ENCODE measurements at places on chromosomes 7 and 10. TPM values are rescaled to one million over a fixed set of nuclear protein-coding genes. Genes with fewer than 3 reads are reported as not detected.

DNA sequence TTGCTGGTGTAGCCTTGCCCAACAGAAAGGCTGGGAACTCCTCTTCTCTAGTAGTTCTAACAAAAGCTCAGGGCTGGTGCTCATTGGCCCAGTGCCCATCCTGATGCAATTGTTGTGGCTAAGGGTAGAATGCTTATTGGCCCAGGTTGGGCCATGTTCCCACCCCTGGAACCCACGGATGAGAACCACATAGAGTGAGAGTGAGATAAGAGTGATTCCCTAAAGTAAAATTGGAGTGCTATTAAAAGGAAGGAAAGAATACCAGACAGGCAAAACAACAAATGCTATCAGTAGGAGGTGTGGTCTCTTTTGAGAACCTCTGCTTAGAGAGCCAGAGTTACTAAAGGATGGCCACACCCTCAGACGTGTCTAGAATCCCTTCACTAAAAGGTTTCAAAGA is 49.2 kb downstream of the LGI1 start:
- no peak for DNase-seq

GRCh38 chr10:125392609-125393008 is 232.2 kb upstream of the CTBP2 start:
- no peak for DNase-seq

- DNase-seq: peak; percentile 55
Observed at GRCh38 chr10:117419921-117420320, 44.7 kb upstream of the PDZD8 start.

DNA sequence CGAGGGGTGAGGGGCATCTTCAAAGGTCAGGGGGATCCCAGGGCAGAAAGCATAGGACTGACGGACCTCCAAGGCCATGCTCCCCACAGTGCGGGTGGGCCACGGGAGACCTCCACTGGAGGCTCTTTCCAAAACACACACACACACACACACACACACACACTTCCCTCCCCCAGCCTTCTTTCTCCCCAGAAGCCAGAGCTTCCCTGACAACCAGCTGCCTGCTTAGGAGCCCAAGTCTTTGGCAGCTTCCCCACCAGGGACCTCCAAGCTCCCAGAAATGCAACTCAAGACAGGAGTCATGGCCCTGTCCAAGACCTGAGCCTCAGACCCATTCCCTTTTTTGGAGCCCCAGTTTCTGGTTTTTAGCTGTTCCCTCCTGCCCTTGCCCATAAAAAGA is 710 bp upstream of the C10orf105 start:
- no peak for DNase-seq

The MET gene
- total RNA-seq: 111 TPM

DNA sequence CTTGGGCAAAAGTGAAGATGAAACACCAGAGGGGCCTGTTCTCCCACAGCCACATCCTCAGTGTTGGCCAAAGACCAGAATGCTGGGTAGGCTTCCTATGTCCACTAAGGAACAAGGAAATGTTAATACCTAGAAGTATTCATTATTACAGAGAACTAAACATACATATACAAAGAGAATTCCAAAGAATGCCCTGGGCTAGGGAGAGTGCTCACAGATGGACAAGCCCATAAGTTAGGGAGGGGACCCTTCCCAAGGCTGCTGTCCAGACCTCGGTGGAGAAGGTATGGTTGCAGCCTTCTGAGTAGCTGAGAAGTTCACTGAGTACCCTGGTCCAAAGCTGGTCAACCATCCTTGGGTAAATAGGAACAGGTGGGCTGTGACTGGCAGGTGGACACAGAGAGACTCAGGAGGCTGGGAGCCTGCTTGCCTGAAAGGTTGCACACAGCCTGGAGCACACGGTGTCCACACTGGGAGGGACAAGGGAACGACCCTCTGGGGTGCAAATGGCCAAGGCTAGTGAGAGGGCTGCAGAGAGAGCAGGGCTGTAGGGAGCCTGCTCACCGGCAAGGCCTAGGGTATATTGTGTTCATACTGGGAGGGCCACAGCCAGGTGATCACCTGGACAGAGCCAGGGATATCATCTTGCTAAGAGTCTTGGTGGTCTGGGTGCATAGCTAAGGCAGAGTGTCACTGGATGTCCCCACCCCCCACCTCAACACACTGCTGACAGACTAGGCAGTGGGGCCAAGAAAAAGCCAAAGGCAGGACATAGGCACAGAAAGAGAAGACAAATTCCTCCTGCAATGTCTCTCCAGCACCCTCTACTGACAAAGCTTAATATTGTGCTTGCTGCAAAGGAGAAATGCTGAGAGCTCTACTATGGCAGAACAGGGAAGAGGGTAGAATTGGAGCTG is 40.3 kb downstream of the CPVL start:
- peak; percentile 68 for DNase-seq
